Retinal pigment epithelial cell (primary cell): ENCODE measurements at places on chromosomes 13 and 19.

DNA sequence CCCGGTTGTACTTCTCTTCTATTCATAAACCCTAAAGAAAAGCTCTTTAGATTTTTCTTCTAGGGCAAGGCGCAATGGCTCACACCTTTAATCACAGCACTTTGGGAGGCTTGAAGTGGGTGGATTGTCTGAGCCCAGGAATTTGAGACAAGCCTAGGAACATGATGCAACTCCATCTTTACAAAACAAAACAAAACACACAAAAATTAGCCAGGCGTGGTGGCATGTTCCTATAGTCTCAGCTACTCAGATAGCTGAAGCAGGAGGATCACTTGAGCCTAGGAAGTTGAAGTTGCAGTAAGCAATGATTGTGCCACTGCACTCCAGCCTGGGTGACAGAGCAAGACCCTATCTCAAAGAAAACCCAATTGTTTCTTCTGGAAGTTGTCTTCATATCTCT, 240.3 kb downstream of the SHISA2 start:
- DNase-seq, result no peak

DNA sequence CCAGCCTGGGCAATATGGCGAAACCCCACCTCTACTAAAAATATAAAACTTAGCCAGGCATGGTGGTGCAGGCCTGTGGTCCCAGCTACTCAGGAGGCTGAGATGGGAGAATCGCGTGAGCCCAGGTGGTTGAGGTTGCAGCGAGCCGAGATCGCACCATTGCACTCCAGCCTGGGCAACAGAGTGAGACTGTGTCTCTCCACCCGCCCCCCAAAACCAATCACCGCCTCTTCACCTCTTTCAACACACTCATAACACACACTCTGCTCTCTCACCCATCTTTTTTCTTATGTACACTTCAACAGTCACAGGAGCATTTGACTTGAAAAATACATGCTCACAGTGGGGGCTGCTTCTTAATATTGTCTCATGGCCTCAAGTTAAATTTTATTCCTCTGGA, 76.8 kb downstream of the ESD start:
- no peak for DNase-seq

GRCh38 chr19:5308451-5309437, 31.9 kb downstream of the PTPRS start:
- no peak for DNase-seq

GRCh38 chr19:53792721-53793433, 31.2 kb downstream of the NLRP12 start:
- DNase-seq, result peak; percentile 33

DNA sequence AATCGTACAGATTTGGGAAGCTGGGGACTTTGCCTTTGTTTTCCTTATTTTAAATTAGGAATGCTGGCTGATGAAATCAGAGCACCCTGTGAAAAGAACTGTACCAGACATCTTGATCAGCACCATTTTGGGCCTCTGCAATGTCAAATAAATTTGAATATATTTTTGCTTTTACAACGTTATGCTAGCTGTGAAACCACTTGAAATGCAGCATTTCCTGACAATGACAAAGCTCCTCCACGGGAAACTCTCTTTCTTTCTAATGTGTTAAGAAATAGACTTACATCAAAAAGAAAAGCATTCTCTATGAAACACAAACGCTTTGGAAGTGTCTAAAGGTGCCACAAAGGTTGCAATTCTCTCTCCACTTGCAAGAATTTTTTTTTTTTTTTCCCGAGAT, 47.1 kb upstream of the MAP3K10 start:
- DNase-seq, result no peak

DNA sequence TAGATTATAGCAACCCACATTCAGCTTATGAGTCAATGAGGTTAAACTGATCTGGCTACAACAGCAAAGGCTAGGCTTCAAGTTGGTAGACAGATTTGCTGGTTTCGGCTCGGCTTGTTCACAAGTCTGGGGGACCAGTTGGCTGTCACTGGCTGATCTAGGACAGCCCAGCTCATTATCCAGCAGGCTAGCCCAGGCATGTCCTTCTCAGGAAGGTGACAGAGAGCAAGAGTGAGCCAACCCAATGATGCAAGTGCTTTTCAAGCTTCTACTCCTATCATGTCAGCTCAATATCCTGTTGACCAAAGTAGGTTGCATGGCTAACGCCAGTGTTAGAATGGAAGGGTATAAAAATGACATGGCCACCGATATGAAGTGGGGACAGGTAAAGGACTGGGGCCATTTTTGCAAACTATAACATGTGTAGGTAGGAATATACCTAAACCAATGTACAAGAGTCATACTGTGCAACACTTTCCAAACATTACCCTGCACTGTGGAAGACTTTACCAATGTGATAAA, 220.9 kb upstream of the SOX21 start:
- DNase-seq, result no peak

DNA sequence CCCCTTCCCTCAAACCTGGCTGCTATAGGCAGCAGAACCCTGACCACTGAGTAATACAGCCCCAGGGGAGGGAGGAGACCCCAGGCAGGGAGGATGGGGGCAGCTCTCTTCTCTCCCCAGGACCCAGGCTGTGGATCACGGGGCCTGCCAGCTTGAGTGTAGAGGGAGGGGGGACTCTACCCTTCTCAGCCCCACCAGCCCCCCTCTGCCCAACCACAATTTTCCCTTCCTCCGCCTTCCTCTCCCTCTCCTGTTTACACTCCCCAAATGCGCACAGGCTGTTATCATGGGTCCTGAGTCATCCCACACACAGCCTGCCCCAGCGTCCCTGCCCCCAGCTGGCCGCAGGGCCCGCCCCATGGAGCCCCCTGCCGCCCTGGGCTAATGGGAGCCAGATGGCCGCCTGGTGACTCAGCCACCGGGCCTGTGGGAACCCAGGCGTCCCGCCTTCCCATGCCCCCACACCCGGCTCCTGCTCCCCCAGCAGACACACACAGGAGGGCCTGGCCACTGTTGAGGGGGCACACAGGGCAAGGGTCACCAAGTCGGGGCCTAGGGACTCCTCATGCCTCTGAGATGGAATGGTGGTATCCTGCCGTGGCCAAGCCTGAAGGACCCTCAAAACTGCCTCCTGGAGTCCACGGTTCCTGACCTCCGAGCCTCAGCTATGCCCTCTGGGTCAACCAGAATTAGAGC, 13.6 kb downstream of the CCDC97 start:
- peak; percentile 77 for DNase-seq

GRCh38 chr19:824885-825284, 2.8 kb upstream of the AZU1 start:
- no peak for DNase-seq

- peak; percentile 54 for DNase-seq
These were observed 1236.8 kb upstream of the SPRY2 start for GRCh38 chr13:81577601-81578195.

GRCh38 chr13:36981156-36981743, 17.9 kb downstream of the ALG5 start:
- DNase-seq, result no peak

DNA sequence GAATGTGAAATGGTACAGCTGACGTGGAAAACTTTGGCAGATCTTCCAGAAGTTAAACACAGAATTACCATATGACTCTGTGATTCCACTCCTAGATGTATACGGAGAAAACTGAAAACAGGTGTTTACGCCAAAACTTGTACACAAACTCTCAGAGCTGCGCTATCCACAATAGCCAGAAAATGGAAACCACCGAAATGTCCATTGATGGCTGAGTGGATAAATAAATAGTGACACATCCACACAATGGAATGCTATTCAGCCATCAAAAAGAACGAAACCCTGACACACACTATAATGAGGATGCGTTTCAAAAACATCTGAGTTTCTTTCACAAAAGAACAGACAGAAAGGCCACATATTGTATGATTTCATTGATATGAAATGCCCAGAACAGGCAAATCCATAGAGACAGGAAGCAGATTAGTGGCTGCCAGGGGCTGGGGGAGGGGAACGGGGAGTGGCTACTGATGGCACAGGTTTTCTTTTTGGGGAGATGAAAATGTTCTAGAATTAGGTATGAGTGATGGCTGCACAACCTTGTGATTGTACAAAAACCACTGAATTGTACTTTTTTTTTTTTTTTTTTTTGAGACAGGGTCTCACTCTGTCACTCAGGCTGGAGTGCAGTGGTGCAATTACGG, 33.0 kb downstream of the IL12RB1 start:
- no peak for DNase-seq
